Dermis microvascular lymphatic vessel endothelial cell (primary cell): ENCODE measurements at places on chromosomes 4 and X. TPM values are rescaled to one million over a fixed set of nuclear protein-coding genes. Genes with fewer than 3 reads are reported as not detected.
A peak's percentile ranks its signal among the peaks of the same experiment; 100 is the strongest.

- DNase-seq: peak; percentile 87
These were observed 33.2 kb upstream of the SLC9A7 start for GRCh38 chrX:46791927-46792809.

GRCh38 chr4:153497988-153498967 is 32.1 kb downstream of the TMEM131L start:
- no peak for DNase-seq

Gene KLB
- total RNA-seq: under 0.01 TPM in 2 replicates

DNA sequence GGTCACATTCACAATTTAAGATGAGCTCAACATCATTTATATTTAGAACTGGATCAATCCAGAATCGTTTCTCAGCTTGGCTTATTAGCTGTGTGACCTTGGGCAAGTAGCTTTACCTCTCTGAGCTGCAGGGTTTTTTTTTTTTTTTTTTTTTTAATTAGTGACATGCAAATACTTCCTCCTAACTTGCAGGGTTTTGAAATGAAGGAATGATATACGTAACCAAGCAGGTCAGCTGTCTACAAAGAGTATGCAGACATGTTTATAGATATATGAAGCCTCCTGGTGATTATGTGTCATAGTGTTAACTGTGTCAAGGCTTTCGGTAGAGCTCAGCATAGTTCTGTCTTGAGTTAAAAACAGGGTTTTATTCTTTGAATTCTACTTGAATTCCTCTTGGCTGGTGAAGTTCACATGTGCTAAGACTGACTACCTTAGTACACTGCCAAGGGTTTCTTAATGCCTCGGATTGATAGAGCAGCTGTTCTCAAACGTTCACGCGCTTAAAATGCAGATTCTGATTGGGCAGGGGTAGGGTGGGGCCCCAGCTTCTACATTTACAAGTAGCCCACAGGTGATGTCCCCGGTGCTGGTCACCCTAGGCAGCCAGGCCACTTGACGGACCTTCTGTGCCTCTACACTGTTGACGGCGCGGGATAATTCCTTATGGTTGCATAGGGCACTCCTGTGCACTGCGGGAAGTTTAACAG is 654 bp upstream of the STS start:
- DNase-seq: no peak

Gene GUCY1A1
- 43.2 and 50.6 TPM in 2 replicates for total RNA-seq

Gene DCAF12L1
- total RNA-seq: not detected in 2 replicates

GRCh38 chr4:110046588-110047049 is 133.9 kb downstream of the EGF start:
- no peak for DNase-seq

DNA sequence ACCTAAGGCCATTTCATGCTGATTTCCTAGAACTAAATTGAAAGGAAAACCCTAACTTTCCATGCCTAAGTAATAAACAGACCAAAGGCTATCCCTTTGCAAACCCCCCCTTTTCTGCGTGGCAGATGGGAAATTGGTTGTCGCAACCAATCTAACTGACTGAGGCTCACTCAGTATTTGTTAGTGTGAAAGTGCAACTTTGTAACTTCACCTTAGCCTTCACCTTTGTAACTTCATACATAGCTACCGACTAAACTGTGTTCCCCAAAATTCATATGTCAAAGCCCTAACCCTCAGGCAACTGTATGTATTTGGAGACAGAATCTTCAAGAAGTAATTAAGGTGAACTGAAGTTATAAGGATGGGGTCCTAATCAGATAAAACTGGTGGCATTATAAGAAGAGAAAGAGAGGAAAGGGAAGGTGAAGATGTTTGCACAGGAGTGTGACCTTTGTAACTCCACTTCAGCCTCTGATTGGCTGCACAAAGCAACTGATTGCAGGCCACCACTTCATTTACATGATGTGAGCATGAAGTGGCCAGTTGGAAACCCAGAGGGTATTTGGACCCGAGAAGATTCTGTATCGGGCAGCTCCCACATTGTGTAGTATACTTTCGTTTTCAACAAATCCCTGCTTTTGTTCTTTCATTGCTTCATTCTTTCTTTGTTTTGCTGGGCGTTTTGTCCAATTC is 4.9 kb upstream of the TMEM33 start:
- no peak for DNase-seq

DNA sequence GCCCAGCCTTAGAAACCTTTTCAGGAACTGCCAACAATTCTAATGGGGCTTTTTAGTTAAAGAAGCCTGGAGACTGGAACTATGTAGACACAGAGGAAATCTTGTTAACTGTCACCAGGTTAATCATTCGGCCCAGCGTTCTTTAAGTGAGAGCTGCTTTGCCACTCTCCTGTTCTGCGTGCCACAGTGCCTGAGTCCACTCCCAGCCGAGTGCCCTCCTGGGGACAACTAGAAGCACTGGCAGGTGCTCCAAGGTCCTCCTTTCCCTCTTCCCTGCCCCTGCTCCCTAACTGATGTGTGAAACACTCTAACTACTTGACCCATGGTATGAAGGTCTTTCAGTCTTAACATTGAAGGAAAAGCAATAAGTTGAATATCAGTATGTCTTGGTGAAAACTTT is 151.2 kb upstream of the TLL1 start:
- no peak for DNase-seq

DNA sequence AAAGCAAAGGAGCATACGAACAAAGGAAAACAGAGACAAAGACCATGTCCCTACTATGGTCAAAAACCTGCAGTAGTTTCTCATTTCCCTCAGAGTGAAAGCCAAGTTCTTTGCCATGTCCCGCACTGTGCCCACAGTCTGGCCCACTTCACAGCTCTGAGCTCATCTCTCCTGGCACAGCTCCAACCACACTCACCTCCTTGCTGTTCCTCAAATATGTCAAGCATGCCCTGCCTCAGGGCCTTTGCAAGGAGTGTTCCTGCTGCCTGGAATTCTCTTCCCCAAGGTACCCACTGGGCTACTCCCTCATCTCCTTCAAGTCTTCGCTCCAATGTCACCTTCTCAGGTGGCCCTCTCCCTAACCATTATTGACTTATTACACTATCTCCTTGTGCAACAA is 72.1 kb downstream of the COX18 start:
- DNase-seq: no peak

DNA sequence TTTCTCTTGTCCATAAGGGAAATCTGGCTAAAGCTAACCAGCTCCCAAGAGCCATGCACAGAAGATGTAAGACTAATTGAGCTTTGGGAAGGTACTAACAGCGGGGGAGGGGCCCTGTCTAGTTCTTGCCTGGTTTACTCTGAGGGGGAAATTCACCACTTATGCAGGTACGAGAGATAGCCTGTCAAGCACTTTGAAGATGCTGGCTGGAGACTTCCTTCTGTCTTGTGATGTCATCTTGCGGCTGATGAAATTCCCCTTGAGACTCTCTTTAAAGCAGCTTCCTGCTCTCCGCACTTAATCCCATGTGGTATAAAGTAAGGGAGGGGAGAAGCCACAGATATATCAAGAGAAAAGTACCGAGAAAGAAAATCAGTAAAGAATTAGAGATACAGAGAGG is 345.3 kb downstream of the MAPK10 start:
- DNase-seq: no peak

Gene POF1B
- 3.7 and 4.3 TPM in 2 replicates for total RNA-seq

GRCh38 chr4:110008540-110008939 is 95.9 kb downstream of the EGF start:
- no peak for DNase-seq

DNA sequence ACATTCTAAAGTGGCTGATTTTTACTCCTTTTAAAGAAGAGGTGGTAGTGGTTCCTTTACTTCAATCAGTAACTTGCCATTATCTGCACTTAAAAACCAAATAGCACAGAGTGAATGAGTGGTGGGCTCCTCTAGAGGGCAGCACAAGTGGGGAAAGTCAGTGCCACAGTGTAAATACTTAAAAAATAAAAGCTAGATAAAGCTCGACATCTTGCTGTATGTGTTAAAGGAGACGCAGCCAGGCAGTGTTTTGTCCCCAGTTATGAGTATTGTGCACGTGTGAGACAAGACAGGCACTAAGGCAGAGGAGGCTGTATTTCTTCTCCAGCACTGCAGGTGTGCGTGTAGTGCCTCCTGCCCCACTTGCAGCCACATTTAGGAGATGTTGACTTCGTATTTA is 24.6 kb downstream of the NAP1L5 start:
- peak; percentile 2 for DNase-seq

Gene HPGDS
- total RNA-seq: not detected in 2 replicates

- DNase-seq: no peak
These were observed 244.5 kb upstream of the PITX2 start for GRCh38 chr4:110867251-110867960.

DNA sequence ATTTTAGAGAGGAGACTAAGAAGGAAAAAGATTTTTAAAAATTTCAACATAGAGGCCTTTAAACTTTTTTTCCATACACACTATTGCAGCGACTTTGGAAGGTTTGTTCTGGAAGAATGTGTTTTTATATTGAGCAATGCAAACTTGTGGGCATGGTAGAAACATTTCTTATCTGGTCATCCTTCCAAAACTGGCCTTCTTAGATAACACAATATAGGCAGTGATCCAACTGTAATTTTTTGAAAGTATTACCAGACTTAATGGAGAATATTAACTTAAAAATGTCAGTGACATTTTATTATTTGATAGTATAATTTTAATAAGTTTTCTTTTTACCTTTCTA is 25.6 kb downstream of the FHDC1 start:
- no peak for DNase-seq

- DNase-seq: no peak
These were observed 102.5 kb upstream of the ANXA10 start for GRCh38 chr4:167989815-167990214.

DNA sequence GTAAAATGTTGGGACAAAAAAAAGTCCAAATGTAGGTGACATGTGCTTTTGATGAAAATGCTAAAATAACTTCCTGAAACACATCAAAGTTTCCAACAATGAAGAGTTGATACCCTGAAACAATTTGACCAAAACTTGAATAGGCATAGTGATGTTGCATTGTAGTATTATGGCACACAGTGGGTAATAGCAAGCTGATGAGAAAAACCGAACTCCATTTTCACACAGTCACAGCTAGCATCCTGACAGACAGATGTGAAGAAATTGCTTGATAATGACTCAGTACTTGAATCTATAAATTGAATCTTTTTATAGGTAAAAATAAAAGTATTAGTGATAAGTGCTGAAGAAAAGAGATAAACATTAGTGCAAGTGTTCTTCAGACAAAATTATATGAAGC is 122.5 kb downstream of the ELOVL6 start:
- no peak for DNase-seq

DNA sequence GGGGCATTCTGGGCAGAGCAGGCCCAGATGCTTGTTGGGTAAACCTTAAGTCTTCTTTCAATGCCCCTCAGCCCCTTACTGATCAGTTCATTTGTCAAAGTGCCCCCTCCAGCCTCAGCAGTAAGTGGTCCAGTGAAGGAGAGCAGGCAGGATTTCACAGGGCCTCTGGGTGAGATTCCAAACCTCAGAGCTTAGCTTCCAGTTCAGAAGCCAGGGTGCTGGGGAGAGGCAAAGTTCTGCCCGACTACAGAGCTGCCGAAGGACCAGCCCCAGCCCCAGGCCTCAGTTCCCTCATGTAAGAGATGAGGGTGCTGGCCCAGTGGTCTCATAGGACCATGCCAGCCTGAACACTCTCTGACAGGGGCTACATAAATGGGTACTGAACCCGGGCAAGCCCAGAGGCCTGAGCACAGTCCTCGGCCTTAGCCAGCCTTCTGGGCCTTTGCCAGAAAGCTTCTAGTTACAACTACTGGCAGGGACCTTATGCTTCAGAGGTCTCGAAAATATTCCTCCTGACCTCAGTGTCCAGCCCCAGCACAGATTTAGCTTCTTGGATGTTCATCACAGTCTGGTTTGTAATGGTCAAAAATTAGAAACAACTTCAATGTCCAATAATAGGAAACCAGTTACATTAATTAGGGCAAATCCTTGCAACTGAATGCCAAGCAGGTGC is 851 bp upstream of the RIPPLY1 start:
- DNase-seq: no peak

DNA sequence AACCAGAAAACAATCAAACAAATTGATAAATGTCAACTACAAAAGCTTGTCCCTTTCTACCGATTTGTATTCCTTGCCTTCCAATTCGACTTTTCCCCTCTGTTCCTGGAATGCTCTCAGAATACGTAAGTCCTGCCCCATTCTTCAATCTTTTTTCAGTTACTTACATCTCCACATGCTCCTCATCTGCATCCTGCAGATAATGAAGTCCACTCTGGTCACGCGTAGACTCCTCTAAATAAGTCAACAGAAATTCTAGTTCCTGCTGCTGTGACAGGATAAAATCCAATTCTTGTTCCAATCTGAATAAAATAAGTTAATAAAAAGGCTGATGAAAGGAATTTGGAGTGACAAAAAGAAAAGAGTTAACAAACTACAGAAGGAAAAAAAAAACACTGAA is 34.4 kb upstream of the RBM41 start:
- no peak for DNase-seq

Gene PWWP3B
- not detected in 2 replicates for total RNA-seq

- DNase-seq: peak; percentile 46
These were observed 27.8 kb upstream of the ADH7 start for GRCh38 chr4:99462875-99463464.

- peak; percentile 12 for DNase-seq
These were observed at the start of gene LRAT for GRCh38 chr4:154743683-154744340. TSS of gene LRAT (plus strand) at chr4:154744000. CDS start at chr4:154744327, 327 bp downstream.

- DNase-seq: no peak
These were observed 219.6 kb upstream of the MAOA start for GRCh38 chrX:43436517-43436916.

DNA sequence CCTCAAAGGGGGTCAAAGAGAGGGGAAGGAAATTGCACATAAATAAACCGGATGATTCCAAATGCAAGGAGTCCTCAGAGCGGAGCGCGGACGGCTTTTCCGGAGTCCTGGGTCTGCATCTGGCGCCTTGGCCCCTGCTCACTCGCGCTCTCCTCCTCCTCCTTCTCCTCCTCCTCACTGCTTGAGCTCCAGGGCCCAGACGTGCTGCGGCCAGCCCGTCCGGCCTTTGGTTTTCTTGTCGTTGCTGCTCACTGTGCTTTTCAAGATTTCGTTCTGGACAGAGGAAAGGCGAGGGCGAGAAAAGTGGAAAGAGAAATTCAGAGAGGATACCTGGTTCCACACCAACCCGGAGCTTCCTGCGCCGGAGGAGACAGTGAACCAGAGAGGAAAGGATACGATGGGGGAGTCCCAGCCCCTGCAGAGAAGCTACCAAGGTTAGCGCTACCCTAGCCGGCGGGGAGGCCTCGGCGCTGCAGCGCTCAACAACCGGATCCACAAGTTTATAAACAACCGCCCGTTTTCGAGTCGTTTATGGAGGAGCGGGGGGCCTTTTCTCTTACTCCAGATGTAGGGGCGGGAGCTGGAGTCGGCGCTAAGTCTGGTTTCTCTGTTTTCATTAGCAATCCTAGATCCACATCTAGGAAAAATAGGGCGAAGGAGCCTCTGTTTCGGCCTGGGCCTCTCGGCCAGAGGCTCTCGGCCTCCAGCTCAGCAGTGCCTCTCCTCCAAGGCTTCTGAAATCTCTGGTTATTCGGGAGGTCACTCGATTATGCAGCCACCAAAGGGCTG is 2.7 kb downstream of the HAND2 start:
- DNase-seq: no peak

GRCh38 chrX:38220415-38221390 is at the start of gene SRPX:
TSS of gene SRPX (minus strand) at chrX:38220871. CDS start at chrX:38220792, 79 bp downstream.
- no peak for DNase-seq

- no peak for DNase-seq
These were observed 56.4 kb downstream of the FAM53A start for GRCh38 chr4:1627417-1628313.

- no peak for DNase-seq
These were observed 1.7 kb downstream of the MTMR1 start for GRCh38 chrX:150694738-150695410.

- DNase-seq: no peak
These were observed 15.6 kb downstream of the XAGE3 start for GRCh38 chrX:52852110-52852860.

Gene P2RY8
- 0.13 and 0.76 TPM in 2 replicates for total RNA-seq

GRCh38 chrX:70079870-70080269 is 17.6 kb downstream of the OTUD6A start:
- DNase-seq: no peak

GRCh38 chr4:71595576-71596108 is 188.2 kb downstream of the GC start:
- DNase-seq: no peak
